GM19239 (cell line): ENCODE measurements at places on chromosomes 1 and 21.

DNA sequence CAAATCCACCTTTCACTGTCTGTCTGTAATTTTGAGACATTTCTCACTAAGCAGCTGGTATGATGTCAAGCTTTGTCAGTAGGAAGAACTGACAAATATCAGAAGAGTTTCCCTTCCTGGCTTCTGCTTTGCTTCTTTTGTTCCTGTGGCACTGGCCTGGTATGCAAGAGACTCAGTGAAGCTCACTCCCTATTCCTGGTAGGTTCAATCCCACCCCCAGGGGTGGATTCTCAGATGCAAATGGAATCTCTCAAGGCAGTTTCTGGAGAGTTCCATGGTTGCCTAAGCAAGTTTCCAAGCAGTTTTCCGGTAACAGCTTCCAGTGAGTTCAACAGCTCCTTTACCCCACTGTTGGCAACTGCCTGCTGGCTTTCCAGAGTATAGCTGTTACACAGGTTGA, 683.4 kb downstream of the PTPRC start:
- no peak for DNase-seq

- DNase-seq: no peak
These were observed 26.5 kb upstream of the MTR start for GRCh38 chr1:236768601-236769000.

GRCh38 chr1:24248859-24249258, 61.8 kb upstream of the IFNLR1 start:
- no peak for DNase-seq

- no peak for DNase-seq
These were observed 71.2 kb downstream of the PLA2G4A start for GRCh38 chr1:186899977-186900376.
